Chondrocyte (in vitro differentiated cells): ENCODE measurements at places on chromosomes 12 and 14. TPM values are rescaled to one million over a fixed set of nuclear protein-coding genes. Genes with fewer than 3 reads are reported as not detected.
A peak's percentile ranks its signal among the peaks of the same experiment; 100 is the strongest.

DNA sequence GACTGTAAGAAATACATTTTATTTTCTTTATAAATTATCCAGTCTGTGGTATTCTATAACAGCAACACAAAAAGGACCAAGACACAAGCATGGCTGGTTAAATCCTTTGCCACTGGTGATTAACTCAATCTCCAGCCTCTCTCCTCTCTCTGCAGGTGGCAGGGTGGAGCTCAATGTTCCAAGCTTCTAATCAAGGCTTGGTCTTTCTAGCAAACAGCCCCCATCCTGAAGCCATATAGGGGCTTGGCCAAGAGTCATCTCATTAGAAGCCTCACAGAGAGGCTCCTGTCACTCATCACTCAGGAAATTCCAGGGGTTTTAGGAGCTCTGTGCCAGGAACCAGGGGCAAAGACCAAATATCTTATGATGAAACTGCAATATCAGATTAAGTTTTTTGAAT is 12.0 kb downstream of the C12orf75 start:
- DNase-seq = no peak
- H3K27me3 ChIP-seq = no peaks in the 10 kb centered on the region
- peaks cover 75% of the 10 kb centered on the region for H3K4me1 ChIP-seq
- H3K4me3 ChIP-seq = no peak overlapping the region
- H3K27ac ChIP-seq = peak overlapping the region; percentile 79

GRCh38 chr12:104422441-104422840 is 34.3 kb upstream of the CHST11 start:
- no peak overlapping the region for H3K27ac ChIP-seq
- H3K4me1 ChIP-seq = no peaks in the 10 kb centered on the region
- peaks cover 3% of the 10 kb centered on the region for H3K27me3 ChIP-seq
- DNase-seq = no peak

- DNase-seq = no peak
- no peak overlapping the region for H3K4me3 ChIP-seq
- H3K27ac ChIP-seq = no peak overlapping the region
- H3K27me3 ChIP-seq = no peaks in the 10 kb centered on the region
Observed at GRCh38 chr14:60760644-60761364, 26.2 kb downstream of the MNAT1 start.

- no peaks in the 10 kb centered on the region for H3K36me3 ChIP-seq
- no peak overlapping the region for H3K27ac ChIP-seq
- no peak overlapping the region for H3K4me3 ChIP-seq
- H3K27me3 ChIP-seq = peaks cover 16% of the 10 kb centered on the region
- no peaks in the 10 kb centered on the region for H3K4me1 ChIP-seq
- DNase-seq = no peak
Observed at GRCh38 chr12:127145241-127145928, 1121.6 kb upstream of the TMEM132C start.

- H3K27me3 ChIP-seq = no peaks in the 10 kb centered on the region
- no peak overlapping the region for H3K4me3 ChIP-seq
- no peak for DNase-seq
- peaks cover 4% of the 10 kb centered on the region for H3K36me3 ChIP-seq
- H3K27ac ChIP-seq = peak overlapping the region; percentile 13
Observed at GRCh38 chr12:58532855-58533608, 387.3 kb downstream of the LRIG3 start.

GRCh38 chr12:76586764-76587395 is 27.3 kb upstream of the OSBPL8 start:
- H3K27me3 ChIP-seq = no peaks in the 10 kb centered on the region
- no peak overlapping the region for H3K4me3 ChIP-seq
- peaks cover 25% of the 10 kb centered on the region for H3K4me1 ChIP-seq
- H3K27ac ChIP-seq = no peak overlapping the region

GRCh38 chr14:49881350-49882001 is 11.4 kb upstream of the ARF6 start:
- H3K4me3 ChIP-seq = no peak overlapping the region
- H3K27me3 ChIP-seq = no peaks in the 10 kb centered on the region
- no peak for DNase-seq
- H3K27ac ChIP-seq = no peak overlapping the region
- H3K4me1 ChIP-seq = no peaks in the 10 kb centered on the region

DNA sequence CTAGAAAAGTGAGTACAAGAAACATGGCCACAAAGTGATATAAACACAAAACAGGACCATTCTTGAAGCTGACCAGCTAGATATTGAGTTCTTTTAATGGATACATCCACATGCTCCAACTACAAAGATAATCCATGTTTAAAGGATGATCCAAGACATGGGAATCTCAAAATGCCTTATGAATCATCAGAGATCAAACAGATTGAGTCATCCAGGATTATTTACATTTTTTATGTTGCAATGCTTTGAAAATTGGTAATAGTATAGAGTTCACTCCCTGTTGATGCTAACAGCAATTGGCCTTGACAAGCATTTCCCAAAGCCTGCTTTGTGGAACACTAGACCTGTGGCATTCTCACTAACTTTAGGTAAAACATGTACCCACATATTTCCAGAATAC is 293.0 kb upstream of the TBX3 start:
- no peak overlapping the region for H3K27ac ChIP-seq
- DNase-seq = no peak
- no peaks in the 10 kb centered on the region for H3K4me1 ChIP-seq
- no peaks in the 10 kb centered on the region for H3K36me3 ChIP-seq

- H3K36me3 ChIP-seq = peaks cover 4% of the 10 kb centered on the region
- H3K4me3 ChIP-seq = no peak overlapping the region
- no peak overlapping the region for H3K27ac ChIP-seq
- H3K27me3 ChIP-seq = no peaks in the 10 kb centered on the region
- no peak for DNase-seq
Observed at GRCh38 chr12:20513189-20513588, 144.9 kb downstream of the PDE3A start.

NFATC4 gene
- total RNA-seq = 93.4 to 99.2 TPM (median 97.7 TPM) in 3 replicates

RNASE3 gene
- not detected in 3 replicates for total RNA-seq
